ENCODE measurements at places on chromosomes 6 and 20.

- DNase-seq: no peak
These were observed 34.2 kb upstream of the GSTA4 start for GRCh38 chr6:53029257-53029656.

DNA sequence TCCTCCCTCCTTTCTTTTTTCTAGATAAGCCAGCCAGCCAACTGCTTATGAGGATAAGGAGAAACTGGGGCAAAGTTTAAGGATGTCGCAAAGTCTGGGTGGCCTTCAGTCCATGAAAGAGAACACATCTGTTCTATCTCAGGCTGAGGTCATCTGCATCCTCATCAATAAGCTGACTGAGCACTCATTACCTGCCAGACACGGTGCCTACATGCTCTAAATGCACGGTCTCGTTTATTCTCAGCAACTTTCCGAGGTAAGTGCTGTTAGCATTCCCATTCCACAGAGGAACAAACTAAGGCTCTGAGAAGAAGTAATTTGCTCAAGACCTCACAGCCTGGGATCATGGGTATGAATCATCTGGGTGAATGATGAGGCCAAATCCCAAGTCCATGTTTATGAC lies 133.1 kb downstream of the BCAS1 start:
- DNase-seq: no peak

DNA sequence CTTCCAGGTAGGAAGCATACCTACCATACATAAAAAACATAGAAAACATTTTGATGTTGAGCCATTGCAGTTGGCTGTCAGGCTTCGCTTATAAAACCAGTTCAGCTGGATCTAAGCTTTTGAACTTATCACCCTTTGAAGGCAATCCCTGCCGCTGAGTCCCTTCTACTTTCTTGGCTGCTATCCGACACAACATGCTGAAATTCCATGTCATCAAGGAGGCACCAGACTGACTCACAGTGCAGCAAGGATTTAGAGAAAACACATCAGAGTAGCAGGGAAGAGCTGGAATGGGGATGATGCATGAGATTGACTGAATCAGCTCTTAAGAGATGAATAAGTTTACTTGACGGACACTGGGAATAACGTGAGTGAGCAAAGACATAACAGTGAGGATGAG lies 135.0 kb upstream of the MAN1A1 start:
- DNase-seq: no peak

GRCh38 chr20:52103335-52103912 lies 88.2 kb downstream of the ZFP64 start:
- no peak for DNase-seq

GRCh38 chr20:50491926-50492634 lies 18.1 kb upstream of the PTPN1 start:
- DNase-seq: no peak

DNA sequence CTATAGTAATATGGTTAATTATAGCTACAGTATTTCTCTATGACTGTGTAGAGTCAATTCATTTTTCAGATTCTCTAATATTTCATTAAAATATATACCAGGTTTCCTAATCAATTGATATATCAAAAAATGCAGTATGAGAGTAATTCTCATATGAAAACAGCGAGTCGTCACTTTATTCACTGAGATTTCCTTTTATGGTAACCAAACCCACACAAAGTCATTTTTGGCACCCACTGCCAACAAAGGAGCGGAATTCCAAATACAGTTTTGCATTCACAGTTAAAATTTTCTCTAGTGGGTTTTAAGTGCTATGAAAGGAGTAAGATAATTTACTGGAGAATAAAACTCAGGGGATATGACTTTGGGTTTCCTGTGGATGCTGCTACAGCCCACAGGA lies 163.8 kb downstream of the HIVEP2 start:
- no peak for DNase-seq

- DNase-seq: no peak
These were observed 4.0 kb upstream of the CDH22 start for GRCh38 chr20:46312075-46312944.

GRCh38 chr20:11376420-11376819 lies 541.3 kb upstream of the BTBD3 start:
- no peak for DNase-seq

DNA sequence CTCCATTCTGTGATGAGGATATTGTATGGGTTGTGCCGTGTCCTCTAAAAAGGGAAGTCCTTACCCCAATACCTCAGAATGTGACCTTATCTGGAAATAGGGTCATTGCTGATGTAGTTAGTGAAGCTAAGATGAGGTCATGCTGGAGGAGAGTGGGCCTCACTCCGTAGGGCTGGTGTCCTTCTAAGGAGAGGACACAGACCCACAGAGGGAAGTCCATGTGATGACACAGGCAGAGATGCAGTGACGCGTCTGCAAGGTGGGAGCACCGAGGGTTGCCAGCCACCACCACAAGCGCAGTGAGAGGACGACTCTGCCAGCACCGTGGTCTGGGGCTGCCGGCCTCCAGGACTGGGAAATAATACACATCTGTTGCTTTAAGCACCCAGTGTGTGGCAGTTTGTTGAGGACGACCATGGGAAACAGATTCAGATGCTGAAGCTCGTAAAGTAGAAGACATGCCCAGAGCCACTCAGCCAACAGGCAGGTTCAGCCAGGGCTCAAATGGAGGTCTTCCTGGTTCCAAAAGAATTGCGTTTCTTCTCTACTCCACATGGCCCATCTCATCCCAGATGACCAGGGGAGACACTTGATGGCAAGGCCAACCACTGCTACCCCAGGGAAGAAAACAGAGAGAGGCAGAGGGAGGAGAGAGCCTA lies 59.2 kb upstream of the DUSP22 start:
- DNase-seq: no peak

DNA sequence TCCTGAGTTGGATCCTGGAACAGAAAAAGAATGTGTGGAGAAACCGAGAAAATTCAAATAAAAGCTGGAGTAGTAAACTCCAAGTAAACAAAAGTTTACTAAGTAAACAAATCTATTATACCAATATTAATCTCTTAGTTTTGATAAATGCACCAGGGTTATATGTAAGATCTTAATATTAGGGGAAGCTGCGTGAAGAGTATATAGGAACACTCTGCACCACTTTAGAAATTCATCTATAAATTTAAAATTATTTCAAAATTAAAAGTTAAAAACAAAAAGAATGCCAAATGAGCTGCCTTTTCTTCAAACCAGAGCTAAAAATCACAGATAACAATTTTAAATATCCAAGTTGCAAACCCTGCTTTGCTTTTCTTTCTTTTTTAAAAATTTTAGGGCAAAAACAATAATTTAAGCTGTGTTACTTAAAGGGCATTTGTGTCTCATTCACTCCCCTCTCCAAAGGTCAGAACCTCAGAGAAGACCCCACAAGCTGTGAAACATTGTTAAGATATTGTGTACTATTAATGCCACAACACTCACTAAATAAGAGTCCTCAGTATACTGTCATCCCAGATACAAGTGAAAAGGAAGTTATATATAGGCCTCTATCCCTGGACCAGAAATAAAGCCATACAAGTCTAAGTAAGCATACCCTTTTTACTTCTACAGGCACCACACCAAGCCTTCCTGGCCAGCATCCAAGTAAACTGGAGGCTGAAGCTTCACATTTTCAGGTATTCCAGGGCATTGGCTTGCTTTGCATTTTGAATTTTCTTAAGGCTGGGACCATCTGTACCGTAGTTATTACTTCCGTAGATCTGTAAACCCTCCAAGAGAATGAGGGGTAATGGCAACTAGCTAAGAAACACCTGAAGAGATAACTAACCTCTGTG lies 7.0 kb downstream of the DNAAF9 start:
- no peak for DNase-seq

GRCh38 chr20:17943343-17943742 lies 25.3 kb downstream of the SNX5 start:
- no peak for DNase-seq

DNA sequence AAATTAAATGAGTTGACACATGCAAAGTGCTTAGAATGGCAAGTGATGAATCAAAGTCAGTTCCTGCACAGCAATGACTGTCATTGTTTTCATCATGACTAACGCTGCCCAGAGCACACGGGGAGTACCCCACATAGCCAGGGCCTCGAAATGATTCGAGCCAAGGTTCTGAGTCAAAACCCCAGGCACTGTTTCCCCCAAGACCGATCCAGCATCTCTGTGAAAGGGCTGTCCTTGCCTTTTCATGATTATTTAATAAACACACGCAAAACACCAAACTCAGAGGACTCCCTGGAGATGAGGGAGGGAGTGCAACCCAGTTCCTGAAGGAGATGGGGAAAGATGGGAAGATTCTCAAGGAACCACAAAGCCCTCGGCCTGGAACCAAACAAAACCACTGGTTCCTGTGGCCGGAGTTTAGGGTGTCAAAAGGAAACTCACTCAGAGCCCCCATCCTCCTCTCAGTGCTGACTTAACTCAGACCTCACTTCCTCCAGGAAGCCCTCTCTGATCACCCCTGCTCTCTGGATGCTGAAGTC lies 3.8 kb downstream of the PREX1 start:
- DNase-seq: no peak

- peak; percentile 92 for DNase-seq
These were observed 1.3 kb downstream of the TUBB start for GRCh38 chr6:30721198-30722024.

- no peak for DNase-seq
These were observed 208.6 kb upstream of the MCHR2 start for GRCh38 chr6:100202417-100203194.

DNA sequence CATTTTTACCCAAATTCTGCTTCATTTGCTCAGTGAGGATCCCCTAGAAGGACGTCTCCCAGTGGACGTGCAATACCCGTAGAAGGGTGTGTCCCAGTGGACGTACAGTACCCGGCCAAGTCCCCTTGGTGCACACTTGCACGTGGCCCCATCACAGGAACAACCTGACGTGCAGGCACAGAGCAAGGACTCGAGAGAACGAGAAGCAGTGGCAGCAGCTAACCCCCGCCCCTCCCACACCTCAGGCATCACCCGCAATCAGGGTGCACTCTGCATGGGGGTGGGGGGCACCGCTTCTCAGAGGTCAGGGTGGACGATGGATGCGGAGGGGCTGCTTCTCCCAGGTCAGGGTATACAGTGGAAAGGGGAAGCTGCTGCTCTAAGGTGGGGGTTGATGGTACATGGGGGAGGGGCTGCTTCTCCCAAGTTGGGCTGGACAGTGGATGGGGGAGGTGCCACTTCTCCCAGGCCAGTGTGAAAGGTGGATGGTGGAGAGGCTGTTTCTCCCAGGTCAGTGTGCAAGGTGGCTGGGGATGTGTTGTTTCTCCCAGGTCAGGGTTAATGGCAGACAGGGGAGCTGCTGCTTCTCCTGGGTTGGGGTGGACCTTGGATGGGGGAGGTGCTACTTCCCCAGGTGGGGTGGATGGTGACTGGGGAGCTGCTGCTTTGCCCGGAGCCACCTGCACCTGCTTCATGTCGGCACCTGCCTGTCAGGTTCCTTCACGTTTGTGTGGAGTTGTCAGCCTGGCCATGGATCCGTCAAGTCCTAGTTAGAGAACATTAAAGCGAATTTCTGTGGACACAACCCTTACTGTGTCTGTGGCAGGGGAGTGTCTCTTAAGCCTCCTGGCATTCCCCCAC lies 1.0 kb upstream of the THBS2 start:
- no peak for DNase-seq

DNA sequence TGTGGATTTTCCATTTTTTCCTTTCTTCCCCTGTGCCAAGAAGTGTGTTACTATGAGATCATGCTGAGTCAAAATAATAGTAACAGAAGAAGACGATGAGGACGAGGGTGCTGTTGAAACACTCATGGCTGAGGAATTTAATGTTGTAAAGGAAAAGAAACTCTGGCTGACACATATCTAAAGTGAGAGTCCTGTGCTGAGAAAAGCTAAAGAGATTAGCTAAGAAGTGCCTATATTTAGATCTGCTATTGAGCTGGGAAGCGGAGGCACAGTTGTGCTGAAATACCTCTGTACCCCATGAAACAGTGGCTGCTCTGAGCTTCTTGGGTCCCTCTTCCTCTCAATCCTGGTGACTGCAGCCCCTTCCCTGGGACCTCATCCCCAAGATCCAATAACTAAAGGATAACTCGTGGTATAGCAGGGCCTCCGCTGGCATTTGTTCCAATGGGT lies 1.1 kb upstream of the SYTL3 start:
- DNase-seq: peak; percentile 82

DNA sequence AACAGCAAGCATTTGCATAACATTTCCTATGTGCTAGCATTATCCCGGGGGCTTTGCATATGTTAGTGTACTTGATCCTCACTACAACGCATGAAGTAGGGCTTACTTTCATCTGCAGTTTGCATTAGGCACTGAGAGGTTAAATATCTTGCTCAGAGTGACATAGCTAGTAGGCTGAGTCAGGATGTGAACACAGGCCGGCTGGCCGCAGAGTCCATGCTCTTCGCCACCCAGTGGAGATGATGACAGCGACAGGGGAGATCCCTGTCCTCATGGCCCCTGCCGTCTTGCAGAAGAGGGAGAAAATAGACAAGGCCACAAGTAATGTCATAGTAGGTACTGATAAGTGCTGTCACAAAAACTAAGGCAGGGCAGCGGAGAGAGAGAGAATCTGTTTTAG lies 46.9 kb downstream of the LYRM4 start:
- DNase-seq: no peak

DNA sequence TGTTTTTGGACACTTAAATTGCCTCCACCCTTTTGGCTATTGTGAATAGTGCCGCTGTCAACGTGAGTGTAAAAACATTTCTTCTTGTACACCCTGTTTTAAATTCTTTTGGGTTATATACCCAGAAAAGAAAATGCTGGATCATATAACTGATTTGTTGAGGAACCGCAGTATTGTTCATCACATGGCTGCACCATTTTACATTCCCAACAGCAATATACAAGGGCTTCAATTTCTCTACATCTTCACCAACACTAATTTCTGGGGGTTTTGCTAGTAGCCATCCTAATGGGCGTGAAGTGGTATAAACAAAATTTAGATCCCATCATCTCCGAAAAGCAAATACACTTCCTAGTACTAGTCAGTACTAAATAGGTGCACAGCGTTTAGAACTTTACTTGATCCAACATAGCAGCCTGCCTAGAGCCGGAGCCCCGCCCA lies 579 bp upstream of the BPHL start:
- no peak for DNase-seq

- DNase-seq: no peak
These were observed 117.6 kb downstream of the SLC24A3 start for GRCh38 chr20:19330038-19330437.

Data from T-helper 1 cell (primary cell).